ENCODE measurements at places on chromosomes 16 and 17. TPM values are rescaled to one million over a fixed set of nuclear protein-coding genes. Genes with fewer than 3 reads are reported as not detected.
A peak's percentile ranks its signal among the peaks of the same experiment; 100 is the strongest.

GRCh38 chr17:72976971-72977770 lies 115.3 kb downstream of the SLC39A11 start:
- DNase-seq = peak; percentile 59

WNT9B gene
- total RNA-seq = 0.53 TPM

DNA sequence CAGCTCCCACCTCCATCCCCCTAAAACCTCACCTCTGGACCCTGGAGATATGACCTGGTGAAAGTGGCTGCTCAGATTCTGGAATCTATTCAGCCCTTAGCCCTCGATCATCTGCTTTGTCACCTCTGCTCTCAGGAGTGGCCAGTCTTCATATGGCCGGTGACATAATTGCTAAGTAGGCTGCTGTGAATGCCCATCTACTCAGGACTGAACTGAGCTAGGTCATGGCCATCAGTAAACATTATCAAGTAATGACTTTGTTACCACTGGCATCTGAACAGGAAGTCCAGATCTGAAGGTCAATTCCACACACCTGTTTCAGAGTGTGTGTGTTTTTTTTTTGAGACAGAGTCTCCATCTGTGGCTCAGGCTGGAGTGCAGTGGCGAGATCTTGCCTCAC lies 78.6 kb downstream of the CDK5R1 start:
- no peak for DNase-seq

- DNase-seq = no peak
Observed at GRCh38 chr17:21679256-21680146, 12.8 kb upstream of the KCNJ18 start.

- no peak for DNase-seq
Observed at GRCh38 chr17:76554131-76554530, 14.3 kb downstream of the PRCD start.

DNA sequence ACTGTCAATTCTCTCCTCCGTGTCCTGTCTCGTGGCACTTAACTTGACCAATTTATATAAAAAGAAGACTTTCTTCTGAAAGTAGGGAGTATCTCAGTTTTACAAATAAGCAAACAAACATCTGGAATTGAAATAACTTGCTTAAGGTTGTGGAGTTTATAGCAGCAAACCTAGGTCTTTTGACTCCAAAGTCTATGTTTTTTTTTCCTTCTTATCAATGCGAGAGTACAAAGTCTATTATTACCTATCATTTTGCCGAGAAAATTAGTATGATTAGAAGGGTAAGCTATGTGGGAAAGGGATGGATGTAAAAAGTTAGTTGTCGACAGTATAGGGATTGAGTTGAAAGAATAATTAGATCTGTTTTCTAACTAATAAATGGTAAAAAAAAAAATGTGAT lies 50.4 kb downstream of the PPM1E start:
- DNase-seq = no peak

DNA sequence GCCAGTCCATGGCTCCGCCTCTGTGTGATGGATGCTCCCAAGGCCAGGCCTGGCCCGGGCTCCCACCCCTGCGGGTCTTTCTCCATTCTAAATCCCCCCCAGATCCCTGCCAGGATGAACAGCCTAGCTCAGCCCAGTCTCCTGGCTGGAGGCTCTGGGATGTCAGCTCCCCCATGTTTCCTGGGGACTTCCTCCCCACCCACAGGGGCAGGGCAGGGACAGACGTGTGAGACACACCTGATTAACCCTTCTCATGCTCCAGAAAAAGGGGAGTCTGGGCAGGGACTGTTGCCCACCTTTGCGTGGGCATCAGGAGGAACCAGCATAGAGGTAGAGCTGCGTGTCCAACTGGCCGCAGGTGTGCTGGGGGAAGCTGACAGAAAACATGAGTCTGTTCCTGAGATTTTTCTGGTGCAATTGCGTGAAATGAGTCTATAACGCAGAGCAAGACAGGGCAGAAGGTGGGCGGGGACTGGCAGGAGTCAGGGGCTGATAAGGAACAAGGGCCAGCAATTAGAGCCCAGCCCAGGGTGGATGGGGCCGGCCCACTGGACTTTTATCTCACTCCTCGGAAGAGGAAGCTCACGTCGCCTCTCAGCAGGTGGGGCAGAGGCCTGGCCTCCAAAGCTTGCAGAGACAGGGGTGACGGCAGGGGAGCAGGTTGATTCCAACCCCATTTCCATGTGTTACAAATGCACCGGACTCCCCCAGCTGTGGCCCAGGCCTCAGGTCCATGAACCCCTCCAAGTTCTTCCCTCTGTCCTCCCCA lies 238.2 kb downstream of the RBFOX3 start:
- DNase-seq = no peak
